NCI-H1436 (cell line): ENCODE measurements at places on chromosomes 1 and 21.

DNA sequence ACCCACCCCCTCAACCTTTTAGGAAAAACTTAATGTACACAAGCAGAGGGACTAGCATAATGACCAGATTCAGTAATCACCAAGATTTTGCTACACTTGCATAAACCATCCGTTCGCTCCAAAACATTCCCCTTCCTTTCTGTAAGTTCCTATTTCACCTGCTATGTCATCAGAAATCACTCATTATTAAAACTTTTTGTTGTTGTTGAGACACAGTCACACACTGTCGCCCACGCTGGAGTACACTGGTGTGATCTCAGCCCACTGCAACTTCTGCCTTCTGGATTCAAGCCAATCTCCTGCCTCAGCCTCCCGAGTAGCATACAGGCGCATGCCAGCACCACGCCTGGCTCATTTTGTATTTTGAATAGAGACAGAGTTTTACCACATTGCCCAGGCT lies 3.4 kb downstream of the MRPL20 start:
- no peak for DNase-seq

DNA sequence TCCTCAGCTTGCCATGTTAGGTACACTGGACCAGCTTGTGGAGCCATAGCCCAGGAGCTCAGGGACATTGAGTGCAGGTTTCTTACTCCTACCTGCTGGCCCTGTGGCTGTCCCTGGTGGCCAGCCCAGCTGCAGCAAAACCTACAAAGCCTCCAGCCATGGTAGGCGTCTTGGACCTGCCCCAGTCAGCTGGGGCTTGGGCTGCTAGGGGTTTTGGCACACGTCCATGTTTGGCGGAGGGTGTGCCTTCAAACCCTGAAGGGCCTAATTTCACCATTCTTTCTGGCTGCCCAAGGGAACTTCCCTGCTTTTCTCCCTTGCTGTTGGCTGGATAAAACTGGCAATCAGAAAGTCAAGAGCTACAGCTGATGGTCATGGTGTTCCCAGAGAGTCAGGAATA lies 25.4 kb downstream of the HMGCS2 start:
- DNase-seq, result no peak

DNA sequence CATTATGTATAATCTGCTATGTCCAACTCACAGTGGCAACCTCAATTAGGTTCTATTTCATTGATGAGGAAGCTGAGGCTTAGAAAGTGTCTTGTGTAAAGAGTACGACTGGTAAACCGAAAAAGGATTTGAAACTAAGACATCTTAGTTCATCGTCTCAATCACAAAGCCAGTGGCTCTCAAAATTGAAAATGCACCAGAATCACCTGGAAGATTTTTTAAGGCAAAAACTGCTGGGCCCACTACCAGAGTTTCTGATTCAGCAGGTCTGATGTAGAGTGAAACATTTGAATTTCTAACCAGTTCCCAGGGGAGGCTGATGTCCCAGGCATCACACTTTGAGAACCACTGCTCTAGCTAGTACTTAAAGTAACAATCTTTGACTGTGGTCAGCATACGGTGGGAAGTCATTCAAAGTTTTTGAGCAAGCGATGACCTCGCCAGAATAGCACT lies 5.2 kb upstream of the LRRC53 start:
- no peak for DNase-seq

GRCh38 chr21:35326677-35327076 lies 277.6 kb upstream of the RUNX1 start:
- DNase-seq, result peak; percentile 12

DNA sequence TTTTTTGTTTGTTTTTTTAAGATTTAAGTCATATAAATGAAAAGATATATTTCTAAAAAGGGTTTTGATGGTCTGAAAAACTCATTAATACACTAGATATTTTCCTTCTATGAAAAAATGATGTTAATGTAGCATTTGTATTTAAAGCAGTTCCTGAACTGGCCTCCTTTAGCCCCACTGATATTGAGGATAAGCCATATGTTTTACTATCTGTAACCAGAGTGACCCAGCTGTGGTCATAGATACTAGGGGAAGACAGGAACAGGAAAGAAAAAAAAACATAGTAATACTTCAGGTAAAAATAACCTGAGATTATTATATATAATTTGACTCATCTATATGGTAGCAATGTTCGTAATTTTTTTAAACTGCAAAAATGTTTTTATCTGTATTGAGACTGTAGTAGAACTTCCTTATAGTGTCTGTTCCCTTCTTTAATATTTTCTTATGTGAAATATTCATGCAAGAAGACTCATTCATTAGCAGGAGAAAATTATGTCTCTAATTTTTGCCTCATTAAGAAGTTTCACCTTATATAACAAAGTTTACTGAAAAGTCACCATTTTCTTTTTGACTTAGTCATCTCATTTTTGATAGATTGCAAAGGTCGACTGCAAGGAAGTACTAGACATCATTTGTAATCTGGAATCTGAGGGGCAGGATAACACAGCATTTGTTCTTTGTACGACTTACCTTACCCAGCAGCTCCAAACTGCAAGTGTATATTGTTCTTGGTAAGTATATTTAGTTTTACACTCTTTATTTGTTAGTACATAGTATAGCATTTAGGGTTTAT lies 25.6 kb upstream of the TMCO2 start:
- DNase-seq, result no peak

DNA sequence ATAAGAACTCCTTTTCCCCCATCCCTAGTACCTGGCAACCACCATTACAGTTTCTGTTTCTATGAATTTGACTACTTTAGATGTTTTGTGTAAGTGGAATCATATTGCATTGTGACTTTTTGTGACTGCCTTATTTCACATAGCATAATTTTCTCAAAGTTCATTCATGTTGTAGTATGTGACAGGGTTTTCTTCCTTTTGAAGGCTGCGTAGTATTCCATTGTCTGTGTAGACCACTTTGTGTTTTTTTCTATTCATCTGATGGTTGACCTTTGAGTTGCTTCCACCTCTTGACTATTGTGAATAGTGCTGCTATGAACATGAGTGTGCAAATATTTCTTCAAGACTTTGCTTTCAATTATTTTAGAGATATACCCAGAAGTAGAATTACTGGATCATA lies 225.8 kb upstream of the L1TD1 start:
- DNase-seq, result no peak

- DNase-seq, result no peak
Measured at GRCh38 chr1:84960371-84960770, 36.5 kb downstream of the MCOLN2 start.

DNA sequence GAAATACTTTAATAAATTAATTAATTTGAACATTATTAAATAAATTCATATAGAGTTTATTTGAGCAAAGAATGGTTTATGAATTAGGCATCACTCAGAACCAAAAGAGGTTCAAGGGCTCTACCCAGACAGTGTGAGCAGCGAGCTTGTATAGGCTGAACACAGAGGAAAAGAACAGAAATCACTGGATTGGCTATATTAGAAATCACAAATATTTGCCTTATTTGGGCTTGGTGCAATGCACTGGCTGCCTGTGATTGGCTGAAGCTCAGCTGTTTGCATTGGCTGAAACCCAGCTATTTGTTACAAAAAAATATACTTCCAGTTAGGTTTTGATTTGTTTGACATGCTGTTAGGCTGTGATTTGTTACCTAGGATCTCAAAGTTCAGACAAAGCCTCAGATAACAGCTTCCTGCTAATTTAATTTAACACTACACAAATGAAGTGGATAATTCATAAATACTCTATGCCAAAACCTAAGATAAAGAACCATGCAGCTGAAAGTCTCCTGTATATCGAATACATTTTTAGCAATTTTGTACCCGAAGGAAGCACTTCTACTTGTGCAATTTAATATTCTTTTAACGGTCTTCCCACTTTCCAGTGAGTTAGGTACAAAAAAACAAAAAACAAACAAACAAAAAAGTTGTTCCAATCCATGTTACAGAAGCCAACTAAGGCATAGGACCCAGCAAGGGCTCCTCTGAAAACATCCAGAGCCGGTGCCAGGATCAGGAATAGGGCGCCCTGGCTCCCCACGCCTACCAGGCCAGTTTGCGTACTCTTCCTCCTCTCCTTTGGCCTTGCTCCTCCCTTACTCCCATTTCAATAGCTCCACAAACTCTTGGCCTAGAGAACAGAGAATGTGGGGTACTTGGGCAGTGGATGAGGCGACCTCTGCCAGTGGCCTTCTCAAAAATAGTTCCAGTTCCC lies 179.1 kb downstream of the DUSP10 start:
- DNase-seq, result peak; percentile 43

DNA sequence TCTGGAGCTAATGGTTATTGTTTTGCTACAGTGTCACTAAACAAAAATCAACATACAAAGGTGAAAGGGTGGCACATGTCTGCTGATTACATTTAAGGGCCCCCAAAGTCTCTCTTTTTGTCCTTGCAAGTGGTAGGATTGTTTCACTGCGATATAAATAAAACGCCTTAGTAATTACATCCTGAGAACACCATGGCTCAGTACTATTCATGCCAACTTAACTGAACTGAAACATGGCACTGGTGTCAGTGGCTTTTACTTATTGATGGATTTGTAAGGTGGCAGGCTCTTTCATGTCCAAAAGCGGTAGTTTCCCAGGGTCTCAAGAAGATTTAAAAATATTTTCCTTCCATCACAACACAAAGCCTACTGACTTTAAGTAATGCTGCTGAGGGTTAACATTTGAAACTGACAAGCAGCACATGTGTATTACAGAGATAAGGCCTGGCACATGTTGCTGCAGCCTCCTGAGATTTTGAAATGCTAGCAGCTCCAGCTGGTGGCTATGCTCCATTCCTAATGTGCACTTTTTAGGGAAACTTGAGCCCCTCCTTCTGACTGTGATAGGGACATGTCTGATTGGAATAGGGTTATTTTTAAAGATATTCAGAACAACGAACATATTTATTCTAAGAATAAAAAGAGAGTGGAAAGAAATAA lies 86.8 kb downstream of the ATP1B1 start:
- no peak for DNase-seq
